Glomerular endothelial cell (primary cell): ENCODE measurements at places on chromosomes 5 and 9. TPM values are rescaled to one million over a fixed set of nuclear protein-coding genes. Genes with fewer than 3 reads are reported as not detected.

HTR4 gene
- not detected in 2 replicates for total RNA-seq

GRCh38 chr5:159331093-159331973, 1.0 kb upstream of the IL12B start:
- DNase-seq = no peak

DNA sequence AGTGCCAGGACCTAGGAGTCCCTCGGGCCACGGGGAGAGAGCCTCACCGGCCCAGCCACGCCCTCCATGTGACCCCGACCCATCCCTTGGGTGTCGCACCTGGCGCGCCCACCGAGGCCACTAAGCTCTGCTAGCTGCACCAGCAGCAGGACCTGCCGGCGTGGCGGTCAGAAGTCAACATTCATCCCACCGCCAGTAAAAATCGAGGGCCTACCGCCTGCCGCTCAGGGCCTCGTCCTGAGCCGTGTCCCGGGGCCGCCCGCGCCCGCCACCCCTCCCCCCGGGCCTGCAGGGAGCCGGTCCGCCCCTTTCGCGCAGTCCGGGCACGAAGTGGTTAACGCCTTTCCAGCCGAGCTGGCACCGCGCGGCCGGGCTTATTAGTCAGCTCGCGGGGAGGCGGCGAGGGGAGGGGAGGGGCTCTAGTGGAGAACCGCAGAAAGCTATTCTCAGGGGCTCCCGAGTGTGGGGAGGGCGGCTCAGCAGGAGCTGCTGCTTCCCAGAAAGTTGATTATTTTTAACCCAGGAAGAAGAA, 124.4 kb downstream of the C9orf50 start:
- no peak for DNase-seq

DNA sequence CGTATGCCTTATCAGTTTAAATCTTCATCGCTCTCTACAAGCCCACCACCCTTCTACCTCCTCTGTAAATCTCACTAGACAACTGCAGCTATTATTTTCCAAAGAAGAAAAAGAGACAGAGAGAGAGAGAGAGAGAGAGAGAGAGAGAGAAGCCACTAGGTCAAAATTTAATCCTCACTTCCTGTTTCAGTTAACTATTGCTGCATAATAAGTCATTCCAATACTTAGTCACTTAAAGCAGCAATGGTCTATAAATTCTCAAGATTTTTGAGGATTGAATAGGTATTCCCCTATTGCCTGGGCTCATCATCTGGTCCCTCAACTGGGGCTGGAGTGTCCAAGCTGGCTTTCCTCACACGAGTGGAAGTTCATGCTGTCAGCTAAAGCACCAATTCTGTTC, 68.8 kb downstream of the ITGA1 start:
- DNase-seq = no peak

- no peak for DNase-seq
Observed at GRCh38 chr5:164203581-164204225, 698.3 kb downstream of the MAT2B start.

GRCh38 chr9:93065135-93065720, 6.7 kb downstream of the SUSD3 start:
- DNase-seq = no peak

DNA sequence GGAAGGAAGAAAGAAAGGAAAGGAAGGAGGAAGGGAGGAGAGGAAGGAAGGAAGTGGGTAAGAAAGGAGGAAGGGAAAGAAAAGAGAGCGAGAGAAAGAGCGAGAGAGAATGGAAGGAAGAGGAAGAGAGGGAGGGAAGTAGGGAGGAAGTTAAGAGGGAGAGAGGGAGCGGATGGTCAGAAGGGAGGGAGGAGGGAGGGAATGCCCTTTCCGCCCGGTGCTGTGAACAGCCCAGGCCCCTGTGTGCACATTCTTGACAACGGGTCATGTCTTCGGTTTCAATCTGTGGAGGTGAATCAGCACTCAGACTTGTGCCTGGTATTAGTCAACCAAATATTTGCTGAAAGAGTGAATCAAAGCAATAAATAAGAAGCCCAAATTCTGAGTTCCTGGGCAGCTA, 39.2 kb downstream of the PRUNE2 start:
- no peak for DNase-seq

- no peak for DNase-seq
Observed at GRCh38 chr5:160188141-160189015, 40.9 kb upstream of the FABP6 start.

DNA sequence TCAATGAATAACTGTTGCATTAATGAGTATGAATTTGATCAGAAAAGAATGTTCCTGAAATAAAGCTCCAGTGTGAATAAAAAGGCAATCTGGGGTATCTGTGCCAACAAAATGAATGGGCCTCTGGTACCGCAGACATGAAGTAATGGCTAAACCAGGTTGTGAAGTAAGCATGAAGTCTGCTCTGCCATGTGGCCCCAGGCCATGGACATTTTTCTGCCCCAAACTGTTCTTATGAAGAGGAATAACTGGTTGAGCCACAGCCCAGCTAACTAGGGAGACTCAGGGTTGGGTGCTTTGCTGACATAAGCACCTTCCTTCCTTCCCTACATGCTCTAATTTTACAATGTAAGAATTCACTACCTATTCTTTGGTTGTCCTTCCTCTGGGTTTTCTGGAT, 147.4 kb upstream of the LRRTM2 start:
- no peak for DNase-seq
